ENCODE measurements at places on chromosomes 6 and 20. TPM values are rescaled to one million over a fixed set of nuclear protein-coding genes. Genes with fewer than 3 reads are reported as not detected.

CHMP4B gene
- total RNA-seq: 150 TPM

LY6G5C gene
- 1.8 TPM for total RNA-seq

PRRT1 gene
- total RNA-seq: 0.66 TPM

RBM12 gene
- 113 TPM for total RNA-seq

FOXF2 gene
- 19.5 TPM for total RNA-seq

PPP1R14C gene
- 3.7 TPM for total RNA-seq

TRDN gene
- total RNA-seq: not detected

C20orf144 gene
- 0.08 TPM for total RNA-seq

HLA-DMB gene
- total RNA-seq: 1.4 TPM

CFB gene
- 1.6 TPM for total RNA-seq

TGM3 gene
- 0.12 TPM for total RNA-seq

OOEP gene
- not detected for total RNA-seq

FOXS1 gene
- 0.25 TPM for total RNA-seq

GABRR1 gene
- not detected for total RNA-seq

NT5DC1 gene
- total RNA-seq: 26.0 TPM
